ENCODE measurements at places on chromosomes 12 and 14.

GRCh38 chr12:91529829-91530228, 347.2 kb upstream of the DCN start:
- no peak for DNase-seq

GRCh38 chr14:60649875-60650372, 647 bp upstream of the SIX1 start:
- no peak for DNase-seq

DNA sequence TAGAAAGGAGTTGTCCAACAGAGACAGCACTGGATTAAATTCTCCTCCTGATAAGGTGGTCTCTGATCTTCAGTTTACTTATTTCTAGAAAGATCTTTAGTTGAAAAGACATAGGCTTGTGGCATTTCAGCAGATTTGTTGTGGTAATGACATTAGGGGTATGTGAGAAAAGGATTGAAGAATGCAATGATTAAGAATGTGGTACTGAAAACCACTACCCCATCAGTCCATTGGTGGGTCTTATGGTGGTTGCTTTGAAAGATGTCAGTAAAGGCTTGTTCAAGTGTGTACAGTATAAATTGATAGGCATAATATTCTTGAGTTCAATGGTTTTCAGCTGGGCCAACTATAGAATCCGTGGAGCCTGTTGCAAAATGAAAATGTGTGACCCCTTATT, 10.8 kb downstream of the PPFIBP1 start:
- no peak for DNase-seq

DNA sequence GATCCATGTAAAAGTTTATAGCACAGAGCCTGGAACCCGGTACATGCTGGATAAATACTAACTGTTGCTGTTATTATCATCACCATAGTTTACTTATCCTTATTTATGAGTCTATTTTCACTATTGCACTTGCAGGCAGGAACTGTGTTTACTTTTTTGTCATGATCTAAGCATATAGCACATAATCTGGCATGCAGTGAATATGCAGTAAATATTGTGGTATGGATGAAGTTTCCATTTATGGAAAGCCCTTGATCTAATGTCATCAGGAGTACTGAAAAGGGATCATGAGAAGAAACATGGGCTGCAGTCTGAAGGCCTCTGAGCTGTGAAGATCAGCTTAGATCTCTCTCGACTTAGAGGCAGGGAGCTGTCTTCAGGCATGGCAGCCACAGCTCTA, 91.6 kb downstream of the KCNK13 start:
- DNase-seq = no peak

DNA sequence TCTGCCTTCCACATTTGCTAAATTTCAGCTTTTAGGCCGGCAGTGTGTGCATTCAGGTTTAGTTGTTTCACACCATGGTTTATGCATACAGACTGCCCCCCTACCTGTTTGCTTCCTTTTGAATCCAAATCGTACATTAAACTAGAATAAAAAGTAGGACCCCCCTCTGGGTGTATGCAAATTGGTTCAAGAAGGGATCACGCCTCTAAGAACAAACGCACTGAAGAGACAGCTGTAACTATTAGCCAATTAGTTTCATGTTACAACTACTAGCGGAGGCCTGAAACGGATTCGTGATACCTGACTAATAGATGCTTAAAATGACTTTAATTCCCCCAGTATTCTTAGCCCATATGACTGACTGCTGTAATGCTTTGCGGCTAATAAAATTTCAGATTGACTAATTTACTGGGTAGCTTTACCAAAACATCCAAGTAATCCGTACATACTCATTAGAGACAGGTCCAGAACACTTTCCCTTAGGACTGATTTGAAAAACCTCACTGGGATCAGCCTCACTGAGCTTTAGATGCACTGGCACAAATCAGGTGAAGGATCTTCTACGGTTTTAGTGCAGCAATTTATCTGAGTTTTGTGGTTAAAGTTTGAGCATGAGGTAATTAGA, 411.8 kb downstream of the NPAS3 start:
- no peak for DNase-seq

DNA sequence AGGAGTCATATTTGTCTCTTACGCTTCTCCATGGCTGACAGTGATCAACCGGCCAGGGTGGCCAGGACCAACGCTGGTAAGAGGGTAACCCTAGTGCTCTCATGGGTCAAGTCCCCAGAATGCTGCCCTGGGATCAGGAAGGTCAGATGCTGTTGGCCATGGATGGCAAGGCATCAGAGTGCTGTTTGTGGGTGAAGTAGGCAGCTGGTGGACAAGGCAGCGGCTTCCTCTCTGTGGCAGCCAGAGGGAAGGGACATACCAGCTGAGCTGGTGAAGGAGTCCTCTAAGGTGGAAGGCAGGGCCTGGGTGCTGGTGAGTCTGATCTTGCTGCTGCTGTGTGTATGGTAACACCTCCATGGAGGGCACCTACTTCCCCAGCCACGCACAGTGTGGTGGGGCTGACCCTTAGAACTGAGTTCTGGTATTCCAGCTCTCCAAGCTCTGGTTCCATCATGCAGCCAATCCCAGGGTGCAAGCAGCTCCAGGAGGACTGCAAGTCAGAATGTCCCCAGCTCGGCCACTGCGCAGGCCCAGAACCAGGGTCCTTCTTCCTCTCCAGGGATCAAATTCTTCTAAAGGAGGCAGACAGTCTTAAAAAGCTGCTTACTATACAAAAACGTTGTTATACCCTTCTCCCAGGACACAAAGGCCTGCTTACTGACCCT, 13.4 kb upstream of the SMOC1 start:
- no peak for DNase-seq
